NCI-H2107 (cell line): ENCODE measurements at places on chromosomes 1 and 21.

DNA sequence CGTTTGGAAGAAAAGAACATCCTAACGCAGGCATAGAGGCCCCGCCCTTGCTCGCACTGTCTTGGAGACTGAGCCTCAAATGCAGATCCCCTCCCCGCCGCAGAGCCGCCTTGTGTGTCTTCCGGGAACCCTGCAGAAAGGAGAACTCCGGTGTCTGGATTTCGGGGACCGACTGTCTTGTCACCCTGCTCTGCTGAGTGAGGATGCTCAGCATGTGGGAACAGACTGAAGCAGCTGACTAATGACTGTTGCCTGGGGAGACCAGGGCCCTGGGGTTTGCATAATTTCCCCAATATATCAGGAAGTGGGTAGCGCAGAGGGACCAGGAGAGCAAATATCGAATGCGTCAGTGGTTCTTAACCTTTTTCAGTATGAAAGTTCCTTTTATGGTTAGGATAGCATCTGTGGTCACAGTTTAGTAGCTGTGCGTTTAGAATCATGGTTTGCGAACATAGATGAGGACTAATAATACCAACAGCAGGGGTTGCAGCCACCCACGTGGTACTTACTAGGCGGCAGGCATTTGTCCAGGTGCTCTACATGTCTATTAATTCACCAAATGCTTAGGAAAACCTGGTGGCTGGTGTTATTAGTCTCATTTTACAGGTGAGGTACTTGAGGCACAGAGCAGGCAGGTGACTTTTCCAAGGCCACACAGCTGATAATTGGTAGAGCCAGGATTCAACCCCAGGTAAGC, 14.3 kb downstream of the GPR137B start:
- DNase-seq: no peak

DNA sequence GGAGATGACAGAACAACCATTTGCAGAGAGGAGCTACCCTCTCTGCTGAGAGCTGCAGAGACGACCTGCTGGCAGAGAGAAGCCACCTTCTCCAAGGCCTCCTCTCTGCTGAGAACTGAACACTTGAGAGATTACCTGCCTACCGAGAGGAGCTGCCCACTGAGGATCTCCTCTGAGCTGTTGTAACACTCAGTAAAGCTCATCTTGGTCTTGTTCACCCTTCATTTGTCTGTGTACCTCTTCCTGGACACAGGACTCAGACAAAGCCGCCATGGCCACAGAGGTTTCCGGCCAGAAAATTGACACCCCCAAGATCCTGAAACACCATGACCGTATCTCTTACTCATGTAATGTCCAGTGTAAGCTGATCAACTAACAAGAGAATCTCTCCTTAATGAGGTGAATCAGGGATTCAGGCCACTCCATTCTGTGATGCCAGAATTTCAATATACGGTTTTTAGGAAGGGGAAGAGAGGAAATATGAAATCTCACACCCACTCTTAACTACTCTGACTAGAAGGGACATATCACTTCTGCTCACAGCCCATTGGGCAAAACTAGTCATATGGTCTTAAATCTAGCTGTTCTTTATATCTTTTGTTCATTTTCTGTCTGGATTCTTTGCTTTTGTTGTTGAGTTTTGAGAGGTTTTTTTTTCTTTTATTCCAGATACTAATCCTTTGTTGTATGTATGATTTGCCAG, 83.8 kb downstream of the RHOU start:
- DNase-seq: no peak

DNA sequence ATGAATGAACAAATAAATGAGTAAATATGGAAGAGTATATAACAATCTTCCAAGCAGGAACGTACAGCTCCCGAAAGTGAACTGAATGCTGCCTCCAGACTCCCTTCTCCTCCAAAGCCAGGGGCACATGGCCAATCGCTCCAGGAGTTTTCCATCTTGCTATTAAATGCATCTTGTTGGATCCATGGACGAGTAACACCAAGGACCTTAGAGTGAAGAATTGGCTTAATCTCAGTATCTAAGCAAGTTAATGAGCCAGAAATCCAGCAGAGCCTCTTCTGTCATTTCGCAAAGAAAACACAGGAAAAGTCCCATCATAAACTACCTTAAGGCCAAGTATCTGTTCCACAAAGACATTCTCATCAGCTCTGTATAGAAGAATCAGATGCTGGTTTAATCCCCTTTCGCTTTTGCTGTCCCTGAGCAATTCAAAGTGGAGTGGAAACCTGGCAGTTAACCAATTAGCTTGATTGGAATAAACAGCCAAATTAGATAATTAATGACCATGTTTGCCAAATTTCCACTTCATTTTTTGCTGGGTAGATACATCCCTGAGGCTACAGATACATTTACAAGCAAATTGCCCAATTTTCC, 116.0 kb downstream of the MIS18A start:
- DNase-seq: no peak

DNA sequence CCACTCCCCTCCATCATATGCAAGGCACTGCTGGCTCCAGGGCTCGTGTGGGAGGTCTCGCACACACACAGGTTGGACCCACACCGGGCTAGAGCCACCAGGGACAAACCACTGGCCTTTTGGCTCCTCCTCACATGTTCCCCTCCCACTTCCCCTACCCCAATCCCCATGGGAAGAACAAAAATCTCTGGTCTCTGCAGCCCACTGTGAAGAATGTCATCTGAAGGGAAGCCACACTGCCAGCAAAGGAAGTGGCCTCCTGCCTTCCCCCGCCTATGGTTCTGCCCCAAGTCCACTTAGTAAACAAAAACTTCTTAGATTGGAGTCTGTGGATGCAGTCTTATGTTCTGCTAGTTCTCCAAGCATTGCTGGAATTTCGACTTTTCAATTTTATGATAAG, 24.2 kb downstream of the OLFML3 start:
- DNase-seq: no peak

GRCh38 chr1:77513839-77514763, 168.4 kb downstream of the ZZZ3 start:
- no peak for DNase-seq
